Mucosa of descending colon (tissue), 3 donors: ENCODE measurements at places on chromosomes 4 and X. TPM values are rescaled to one million over a fixed set of nuclear protein-coding genes. Genes with fewer than 3 reads are reported as not detected.

DNA sequence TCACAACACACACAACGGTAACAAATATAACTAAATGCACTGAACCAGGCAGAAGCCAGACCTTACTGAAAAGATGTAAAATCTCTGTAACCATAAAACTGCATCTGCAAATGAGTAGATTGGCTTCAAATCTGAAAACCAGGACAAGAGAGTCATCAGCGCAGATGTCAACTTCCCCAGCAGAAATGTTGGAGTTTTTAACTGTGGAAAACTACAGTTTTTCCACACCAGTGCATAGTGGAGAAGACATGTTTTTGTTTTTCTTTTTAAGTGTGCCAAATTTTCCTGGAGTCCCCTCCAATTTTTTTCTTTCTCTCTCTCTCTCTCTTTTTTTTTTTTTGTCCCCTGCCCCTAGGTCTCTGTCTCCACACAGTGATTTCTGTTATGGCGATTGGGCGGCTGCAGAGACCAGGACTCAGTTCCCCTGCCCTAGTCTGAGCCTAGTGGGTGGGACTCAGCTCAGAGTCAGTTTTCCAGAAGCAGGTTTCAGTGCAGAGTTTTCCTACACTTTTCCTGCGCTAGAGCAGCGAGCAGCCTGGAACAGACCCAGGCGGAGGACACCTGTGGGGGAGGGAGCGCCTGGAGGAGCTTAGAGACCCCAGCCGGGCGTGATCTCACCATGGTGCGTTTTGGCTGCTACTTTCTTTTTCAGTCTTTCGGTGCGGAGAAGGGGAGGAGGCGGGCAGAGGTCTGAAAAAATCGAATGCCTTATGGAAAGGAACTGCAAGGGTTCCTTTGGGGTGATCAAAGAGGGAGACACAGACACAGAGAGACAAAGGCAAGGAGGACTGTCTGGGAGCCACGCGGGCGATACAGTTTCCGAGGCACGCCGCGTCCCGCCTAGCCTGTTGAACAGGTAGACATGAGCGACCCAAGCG is at the start of gene GUCY1A1:
Gene GUCY1A1 (plus strand): TSS at position 505 of the 878 bp plus-strand sequence. CDS start 30,020 bp downstream, outside the sequence.
- DNase-seq = no peak

GRCh38 chr4:100786481-100786880 is 268.7 kb upstream of the EMCN start:
- DNase-seq = no peak

Gene HSFX3
- total RNA-seq = not detected

Gene ANK2
- 7.6 TPM for total RNA-seq
